ENCODE measurements at places on chromosomes 2 and 18.

- DNase-seq = no peak
These were observed 738.6 kb downstream of the ERBB4 start for GRCh38 chr2:211800001-211800400.

- no peak for DNase-seq
These were observed 48.2 kb downstream of the FBXO48 start for GRCh38 chr2:68418855-68419254.

DNA sequence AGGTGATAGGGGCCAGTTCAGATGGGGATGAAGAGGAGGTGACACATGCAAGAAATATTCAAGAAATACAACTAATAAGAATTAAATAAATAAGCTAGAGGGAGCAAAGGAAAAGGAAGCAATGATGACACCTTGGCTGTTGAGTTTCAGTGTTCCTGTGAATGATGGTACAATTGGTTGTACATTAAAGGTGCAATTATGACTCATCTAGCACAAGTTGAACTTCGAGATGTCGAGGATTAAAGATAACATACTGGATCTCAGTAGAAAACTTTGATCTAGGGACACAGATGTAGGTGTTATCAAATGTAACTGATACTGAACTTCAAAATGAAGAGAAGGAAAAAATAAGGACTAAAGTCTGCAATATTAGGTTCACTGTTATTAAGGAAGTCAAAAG lies 760.6 kb upstream of the CHAC2 start:
- DNase-seq = no peak

DNA sequence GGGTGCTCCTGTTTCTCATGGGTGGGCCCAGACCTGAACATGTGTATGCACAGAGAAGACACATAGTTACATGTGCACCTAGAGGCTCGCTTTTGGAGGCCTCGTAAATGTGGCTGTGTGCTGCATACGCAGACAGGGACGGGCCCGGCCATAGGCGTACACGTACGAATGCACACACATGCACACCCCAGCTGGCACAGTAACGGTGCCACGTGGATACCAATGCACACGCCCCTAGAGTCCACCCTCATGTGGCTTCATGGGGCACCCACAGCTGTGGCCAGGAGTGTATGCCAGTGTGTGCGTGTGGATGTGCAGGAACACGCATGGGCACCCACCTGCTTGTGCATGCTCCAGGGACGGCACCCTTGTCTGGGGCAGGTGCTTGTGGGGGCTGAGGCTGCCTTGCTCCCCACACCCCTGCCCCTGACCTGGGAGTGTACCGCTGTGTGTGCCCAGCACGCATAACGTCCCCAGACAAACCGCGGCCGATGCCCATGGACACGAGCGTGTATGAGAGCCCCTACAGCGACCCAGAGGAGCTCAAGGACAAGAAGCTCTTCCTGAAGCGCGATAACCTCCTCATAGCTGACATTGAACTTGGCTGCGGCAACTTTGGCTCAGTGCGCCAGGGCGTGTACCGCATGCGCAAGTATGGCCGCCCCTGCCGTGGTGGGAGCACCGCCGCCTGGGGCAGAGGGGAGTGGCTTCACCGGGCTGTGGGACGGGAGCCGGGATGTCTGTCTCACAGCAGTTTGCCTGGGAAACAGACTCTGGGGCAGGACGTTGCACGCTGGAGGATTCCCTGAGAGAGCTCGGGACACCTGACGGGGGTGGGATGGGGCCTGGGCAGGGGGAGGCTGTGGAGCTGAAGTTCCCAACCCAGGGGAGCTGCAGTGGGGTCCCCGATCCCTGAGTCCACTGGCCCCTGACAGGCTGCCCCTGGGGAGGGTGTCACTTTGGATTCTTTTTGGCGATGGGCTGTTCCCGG lies 21.0 kb downstream of the ZAP70 start:
- no peak for DNase-seq

DNA sequence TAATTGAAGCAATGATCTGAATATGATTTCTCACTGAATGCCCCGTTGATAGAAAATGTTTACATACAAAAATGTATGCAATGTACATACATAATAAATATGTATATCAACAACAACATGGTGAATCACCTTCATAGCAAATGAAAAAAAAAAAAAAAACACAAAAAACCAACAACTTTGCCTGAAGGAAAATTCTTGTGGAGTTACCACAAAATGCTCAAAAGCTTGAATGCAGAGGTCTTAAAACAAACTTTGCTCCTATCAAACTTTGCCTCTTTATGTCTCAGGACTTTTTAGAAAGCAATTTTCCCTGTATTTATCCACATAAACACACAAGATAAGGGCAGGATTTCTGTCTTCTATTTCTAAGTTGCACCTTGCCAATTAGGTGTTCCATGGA lies 92.9 kb upstream of the SIX2 start:
- no peak for DNase-seq

- DNase-seq = no peak
These were observed 81.7 kb downstream of the AGPS start for GRCh38 chr2:177474301-177474700.

DNA sequence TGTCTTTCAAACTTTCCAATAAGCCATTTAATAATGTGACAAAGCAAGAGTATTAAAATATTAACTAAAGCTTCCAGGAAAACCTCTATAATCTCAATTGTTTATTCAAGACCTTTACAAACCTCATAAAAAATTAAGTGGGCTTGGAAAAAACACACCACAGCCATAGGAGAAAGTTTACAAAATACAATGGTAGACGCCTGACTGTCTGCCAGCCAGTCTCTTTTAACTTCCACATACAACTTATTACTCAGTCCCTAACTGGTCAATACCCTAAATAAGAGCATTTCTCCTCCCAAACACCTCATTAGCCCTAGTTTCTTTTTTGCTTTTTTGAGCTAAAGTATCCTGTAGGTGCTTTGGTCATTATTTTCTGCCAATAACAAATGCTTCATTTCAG lies 247.4 kb upstream of the CYP26B1 start:
- no peak for DNase-seq

DNA sequence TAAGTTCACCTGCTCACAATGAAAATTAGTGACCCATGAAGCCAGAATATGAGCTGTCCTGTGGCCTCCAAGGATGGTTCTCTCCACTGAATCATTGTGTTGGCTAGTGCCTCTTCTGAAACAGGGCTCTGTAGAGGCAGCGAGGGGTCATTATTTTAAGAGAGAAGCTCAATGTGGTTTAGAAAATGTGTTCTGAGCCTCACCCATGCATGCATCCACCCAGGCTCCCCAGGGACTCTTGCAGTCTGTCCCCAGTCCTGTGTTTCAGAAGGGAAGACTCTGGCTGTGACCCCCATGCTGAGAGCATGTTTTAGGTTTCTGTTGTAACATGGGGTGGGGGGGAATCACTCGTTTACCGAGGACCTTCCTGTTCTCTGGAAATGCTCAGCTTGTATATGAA lies 135.2 kb downstream of the RNF144A start:
- no peak for DNase-seq

GRCh38 chr2:155240176-155240575 lies 541.7 kb downstream of the KCNJ3 start:
- no peak for DNase-seq

DNA sequence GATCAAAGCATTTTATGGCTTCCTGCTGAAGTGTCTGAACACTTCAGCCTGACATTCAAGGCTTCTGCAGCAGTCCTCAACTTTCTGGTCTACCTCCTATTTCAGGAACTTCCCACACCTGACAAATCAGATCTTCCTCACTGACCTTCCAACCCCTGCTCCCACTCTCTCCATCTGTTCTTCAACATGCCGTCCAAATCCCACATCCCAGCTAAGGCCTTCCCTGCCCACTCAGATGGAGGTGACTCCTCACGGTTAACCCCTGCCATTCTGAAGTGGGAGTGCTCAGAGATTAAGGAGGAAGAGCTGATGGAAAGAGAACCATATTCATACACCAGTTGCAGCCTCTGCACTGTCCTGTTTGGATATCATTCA lies 104.8 kb downstream of the POLR1A start:
- no peak for DNase-seq

All from umbilical cord (tissue), 2 donors.